ENCODE measurements at places on chromosomes 12 and 14.
A peak's percentile ranks its signal among the peaks of the same experiment; 100 is the strongest.

GRCh38 chr12:129563266-129563665, 340.6 kb downstream of the TMEM132D start:
- DNase-seq, result no peak

- DNase-seq, result no peak
Measured at GRCh38 chr12:11497438-11497837, 102.1 kb upstream of the PRB2 start.

DNA sequence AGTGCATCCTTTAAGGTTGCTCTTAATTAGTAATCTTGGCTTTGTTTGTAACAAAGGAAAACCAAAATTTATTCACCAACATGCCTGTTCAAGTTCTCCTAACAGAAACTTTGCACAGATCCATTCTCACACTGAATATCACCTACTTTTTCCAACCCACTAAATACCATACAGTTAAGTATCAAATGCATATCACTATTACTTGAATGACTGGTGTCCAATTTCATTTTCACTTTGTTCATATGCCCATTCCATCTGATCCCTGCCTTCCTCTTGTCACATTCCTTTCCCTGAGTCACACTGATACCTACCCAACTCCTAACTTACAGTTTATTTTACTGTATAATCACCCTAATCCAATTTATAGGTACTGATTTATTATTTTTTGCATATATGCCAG, 286.4 kb downstream of the NELL2 start:
- DNase-seq, result no peak

GRCh38 chr12:104676636-104677035, 219.9 kb downstream of the CHST11 start:
- DNase-seq, result no peak

DNA sequence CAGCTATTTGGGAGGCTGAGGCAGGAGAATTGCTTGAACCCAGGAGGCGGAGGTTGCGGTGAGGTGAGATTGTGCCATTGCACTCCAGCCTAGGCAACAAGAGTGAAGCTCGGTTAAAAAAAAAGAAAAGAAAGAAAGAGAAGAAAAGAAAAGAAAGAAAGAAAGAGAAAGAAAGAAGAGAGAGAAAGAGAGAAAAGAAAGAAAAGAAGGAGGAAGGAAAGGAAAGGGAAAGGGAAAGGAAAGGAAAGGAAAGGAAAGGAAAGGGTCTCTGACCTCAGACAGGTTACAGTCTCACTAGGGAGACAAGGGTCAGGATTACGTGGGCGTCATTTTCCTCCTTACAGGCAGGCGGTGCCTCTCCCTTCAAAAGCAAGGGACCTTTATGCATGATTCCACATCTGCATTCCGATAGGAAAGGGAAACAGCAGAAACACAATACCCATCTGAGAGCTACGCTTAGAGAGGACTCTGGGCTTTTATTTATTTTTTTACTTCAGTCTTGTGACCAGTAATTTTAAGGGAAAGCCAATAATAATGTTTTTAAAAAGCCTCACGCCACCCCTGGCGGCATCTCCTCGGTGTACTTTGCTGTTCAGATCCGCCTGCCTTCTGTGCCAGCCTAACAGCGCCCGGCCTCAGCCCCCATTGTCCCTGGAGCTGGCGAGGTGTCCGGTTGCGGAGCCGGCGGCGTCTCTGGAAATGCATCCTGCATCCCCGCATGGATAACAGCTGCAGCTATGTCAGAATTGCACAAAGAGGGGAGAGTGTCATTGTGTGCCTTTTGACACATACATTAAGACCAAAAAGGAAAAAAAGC, 945 bp upstream of the HIP1R start:
- DNase-seq, result peak; percentile 74

DNA sequence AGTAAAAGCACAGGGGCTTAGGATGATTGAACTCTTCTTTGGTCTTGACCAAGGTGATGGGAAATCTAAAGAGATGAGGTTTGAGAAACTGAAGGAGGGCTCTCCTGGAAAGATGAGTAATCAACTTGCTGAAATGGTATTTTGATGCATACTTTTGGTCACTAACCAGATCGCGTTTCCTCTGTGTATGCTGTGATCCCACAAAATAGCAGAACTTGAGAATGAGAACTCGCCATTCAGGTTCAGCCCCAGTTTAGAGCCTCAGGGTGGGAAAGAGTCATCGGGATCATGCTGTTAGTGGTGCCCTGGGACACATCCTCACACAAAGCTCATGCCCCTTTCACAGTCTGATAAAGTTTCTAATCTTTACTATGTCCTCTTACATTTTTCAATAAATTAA, 488.8 kb downstream of the ETNK1 start:
- no peak for DNase-seq

DNA sequence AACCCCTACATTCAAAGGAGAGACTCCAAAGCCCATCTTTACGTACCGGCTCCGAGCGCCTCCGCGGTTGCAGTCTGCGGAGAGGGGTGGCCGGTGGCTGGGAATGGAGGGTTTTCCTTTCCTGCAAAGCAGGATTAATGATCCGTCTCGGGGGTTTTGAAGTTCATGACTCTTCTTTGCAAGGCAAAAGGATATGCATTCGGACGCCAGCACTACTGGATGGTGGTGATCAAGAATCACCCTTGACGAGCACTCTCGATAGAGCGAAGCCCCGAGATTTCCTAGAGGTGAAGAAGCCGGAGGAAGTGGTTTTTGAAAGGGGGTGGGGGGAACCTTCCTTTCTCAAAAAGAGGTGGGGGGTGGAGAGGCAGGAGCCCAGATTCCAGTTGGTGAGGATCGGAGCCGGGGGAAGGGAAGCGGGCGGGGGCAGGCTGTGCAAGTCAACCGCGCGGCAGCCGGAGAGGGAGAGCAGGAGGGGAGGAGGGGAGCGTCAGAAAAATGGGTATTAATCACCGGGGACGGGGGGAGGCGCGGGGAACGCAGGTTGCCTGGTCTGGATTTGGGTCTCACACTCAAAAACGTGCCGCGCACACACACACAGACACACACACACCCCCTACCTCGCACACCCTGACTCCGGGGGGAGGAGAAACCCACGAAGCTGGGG, at the start of gene GRIN2B:
GRIN2B (minus strand) TSS at position 307 of the 667 bp plus-strand sequence. CDS start 115,394 bp downstream, outside the sequence.
- DNase-seq, result no peak

- DNase-seq, result peak; percentile 10
Measured at GRCh38 chr12:14554281-14555007, 13.2 kb downstream of the PLBD1 start.

- DNase-seq, result peak; percentile 68
Measured at GRCh38 chr12:70365648-70366518, at the start of gene KCNMB4. KCNMB4 (plus strand) TSS chr12:70366290; CDS start chr12:70366735, 445 bp downstream.
